ENCODE measurements at places on chromosomes 3 and 15.

DNA sequence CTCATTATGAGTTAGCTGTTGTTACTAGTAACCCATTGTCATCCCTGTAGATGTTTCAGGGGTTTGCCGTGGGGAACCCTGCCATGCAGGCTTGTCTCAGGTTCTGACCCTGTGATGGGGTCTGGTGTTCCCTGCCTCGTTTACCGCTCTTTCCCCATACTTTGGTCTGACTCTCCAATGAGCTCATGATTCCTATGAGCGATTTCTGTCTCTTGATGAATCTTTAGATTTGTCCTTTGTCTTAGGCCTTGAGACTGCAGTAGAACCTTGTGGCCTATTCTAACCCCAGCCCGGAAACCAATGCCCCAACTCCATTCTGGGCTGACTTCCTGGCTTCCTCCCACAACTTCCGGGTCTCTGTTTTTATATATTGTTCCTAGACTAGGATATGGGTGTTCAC, 11.3 kb upstream of the IQGAP1 start:
- no peak for DNase-seq

DNA sequence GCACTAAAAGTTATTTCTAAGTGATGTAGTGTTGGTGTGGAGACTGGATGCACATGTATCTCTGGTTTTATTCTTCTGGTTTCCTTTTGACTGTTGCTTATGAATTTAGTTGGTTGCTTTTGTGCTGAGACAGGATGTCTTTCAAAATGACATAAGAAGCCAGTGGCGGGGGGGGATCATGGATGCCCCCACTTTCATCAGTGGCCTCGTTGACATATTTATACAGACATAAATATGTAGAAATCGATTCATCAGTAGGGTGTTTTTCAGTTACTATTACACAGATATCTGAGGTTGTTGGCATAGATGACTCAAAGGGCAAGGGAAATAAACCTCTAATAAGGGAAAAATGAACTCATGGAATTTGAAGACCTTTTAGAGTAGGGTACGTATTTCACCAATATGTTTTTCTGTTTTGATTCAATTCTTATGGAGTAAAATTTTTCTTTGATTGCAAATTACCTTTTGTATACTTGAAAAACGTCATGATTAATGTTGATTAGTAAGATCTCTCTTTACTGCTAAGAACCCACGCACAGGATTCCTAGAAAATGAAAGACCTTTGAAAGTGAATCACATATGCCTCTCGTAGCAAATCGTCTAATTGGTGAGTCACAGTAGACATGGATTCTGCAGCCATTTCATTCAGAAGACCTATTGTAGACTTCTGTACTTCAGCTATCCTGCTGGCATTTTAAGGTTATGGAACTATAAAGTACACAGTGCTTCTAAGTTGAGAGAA, 97.4 kb upstream of the RBMS3 start:
- peak; percentile 92 for DNase-seq

- no peak for DNase-seq
Observed at GRCh38 chr3:166714206-166714605, 665.9 kb downstream of the ZBBX start.

GRCh38 chr15:55230051-55230670, 33.4 kb upstream of the RSL24D1 start:
- DNase-seq: peak; percentile 69

GRCh38 chr15:38441130-38441519, 12.8 kb upstream of the FAM98B start:
- no peak for DNase-seq

DNA sequence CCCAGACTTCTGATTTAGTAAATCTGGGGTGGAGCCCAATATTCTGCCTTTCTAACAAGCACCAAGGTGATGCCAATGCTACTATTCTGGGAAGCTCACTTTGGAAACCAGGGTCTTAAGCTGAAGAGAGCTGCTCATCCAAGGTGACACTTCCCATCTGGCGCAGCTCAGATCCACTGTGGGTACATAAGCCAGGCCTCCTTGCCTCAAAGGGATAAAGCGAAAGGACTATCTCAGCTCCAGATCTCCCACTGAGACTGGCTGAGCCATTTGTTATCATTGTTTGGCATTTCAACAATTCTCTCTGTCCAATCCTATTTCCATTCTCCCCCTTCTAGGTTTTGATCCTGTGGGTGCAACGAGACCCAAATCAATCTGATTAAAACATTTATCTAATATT, 323.8 kb downstream of the GBE1 start:
- no peak for DNase-seq

DNA sequence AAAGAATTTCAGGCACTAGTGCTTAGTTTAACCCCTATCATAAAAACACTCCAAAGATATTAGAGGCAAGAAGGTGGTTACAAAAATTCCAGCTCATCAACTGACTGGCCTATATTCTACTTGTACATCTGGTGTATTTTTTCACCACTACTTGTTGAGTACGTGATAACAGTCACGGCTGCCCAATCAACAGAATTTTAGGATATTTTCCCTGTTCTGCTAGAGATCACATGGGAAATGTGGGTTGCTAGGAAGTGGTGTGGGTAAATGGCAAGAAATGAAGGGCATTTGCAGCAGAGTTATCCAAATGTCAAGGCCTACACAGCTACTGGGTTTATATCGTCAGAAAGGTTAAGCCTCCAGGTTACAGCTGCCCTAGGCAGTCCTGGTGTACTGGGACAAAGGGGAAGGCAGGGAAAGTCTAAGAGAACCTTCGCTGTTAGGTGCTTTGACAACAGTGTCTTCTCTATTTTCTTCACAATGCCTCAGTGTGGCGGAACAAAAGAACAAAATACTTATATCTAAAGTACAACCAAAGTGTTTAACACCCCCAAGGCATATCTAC, 81.9 kb downstream of the FMN1 start:
- no peak for DNase-seq

DNA sequence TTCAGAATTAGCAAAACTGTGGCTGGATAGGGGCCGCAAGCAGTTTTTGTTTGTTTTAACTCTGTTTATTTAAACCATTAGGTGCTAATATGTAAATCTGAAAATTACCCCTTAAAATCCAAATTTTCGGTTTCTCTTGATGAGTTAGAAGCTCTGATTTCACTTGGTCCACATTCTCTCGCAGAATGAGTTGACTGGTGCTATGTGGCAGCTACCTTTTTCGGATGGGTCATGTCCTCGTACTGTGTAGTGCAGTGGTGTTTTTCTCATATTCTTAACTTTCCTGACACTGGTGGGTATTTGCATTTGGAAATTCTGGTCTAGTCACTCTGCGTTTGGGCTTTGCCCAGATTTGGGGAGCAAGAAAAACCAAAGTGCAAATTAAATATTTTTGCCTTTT, 87.1 kb downstream of the DIPK2A start:
- no peak for DNase-seq

DNA sequence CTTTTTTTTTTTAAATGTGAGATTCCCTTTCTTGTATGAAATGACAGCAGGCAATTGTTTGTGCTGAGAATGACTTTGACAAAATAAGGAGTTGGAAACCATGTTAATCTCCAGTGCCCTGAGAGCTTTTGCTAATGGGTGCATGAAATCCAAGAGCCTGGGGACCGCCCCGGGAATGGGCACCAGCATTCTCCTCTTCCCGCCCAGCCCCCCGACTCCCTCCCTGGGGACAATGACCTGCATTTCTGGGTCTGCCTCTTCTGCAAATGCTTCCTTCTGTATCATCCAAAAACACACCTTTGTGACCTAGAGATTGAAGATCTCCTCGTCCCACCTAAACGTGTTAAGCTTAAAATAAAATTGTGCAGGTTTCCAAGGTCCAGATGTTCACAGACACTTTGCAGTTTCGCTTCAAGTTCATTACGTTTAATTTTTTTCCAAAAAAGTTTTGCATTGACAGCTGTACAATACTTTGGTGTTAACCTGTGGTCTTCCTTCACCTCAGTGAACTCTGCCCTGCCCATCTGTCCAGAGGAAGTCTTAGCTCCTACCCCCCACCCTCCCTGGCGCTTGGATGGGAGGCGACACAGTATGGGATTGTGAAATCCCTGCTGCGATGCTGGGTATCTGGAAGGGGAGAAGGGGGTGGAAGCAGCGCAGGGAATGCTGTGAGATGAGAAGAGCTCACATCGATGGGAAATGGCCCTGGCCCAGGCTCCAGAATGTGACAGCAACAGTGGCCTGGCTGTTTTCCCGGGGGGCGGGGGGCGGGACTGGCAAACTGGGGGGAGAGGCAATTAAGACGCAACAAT, 50.1 kb downstream of the TLE3 start:
- DNase-seq: peak; percentile 26

DNA sequence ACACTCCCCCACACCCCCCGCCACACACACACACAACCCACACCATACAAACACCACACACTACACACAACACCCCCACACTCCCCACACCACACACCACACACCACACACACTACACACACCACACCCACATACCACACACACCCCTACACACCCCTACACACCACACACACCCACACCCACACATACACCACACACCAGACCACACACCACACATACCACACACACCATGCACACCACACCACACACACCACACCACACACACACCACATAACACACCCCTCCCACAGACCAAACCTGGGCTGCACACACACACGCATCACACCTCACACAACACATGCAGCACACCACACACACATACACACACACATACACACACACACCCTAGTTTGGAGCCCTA, 1.8 kb upstream of the RASGRF1 start:
- no peak for DNase-seq

Data from astrocyte (in vitro differentiated cells and primary cell).